Thymus (tissue), 14 donors: ENCODE measurements at places on chromosomes 2 and 18. TPM values are rescaled to one million over a fixed set of nuclear protein-coding genes. Genes with fewer than 3 reads are reported as not detected.

The CXCR1 gene
- total RNA-seq = 0.24 TPM

DNA sequence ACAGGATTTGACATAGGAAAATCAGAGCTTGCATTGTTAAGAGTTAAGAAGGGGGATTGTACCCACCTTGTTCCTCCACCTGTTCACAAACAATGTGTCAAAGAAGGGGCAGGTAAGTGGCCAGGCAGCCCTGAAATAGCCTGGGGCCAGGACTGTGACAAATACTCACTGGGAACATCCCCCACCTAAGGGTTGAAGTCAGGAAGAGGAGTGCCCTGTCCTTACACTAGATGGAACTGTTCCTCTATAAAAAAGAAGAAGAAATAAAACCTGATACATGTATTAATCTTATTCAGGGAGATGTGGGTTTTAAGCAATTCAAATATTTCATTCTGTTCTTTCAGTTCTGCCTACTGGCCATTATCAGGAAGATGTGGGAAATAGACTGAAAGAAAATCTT, 41.9 kb downstream of the TACR1 start:
- DNase-seq = no peak

DNA sequence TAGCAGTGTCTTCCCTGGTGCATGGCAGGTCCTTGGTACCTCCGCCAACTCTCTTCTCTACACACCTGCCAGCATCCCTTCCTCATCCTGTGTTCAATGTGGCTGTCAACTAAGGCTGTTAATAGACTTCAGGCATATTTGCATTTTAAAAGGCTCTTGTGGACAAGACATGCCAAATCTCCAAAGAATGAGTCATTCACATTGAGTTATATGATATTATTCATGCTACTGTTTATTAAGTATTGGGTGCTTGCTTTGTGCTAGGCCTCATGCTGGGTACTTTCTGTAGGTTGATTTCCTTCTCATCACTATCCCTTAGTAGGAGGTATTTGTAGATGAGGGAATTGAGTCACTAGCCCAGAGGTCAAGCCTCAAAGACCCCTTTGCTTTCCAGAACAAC, 5.2 kb downstream of the MYO1B start:
- DNase-seq = no peak

DNA sequence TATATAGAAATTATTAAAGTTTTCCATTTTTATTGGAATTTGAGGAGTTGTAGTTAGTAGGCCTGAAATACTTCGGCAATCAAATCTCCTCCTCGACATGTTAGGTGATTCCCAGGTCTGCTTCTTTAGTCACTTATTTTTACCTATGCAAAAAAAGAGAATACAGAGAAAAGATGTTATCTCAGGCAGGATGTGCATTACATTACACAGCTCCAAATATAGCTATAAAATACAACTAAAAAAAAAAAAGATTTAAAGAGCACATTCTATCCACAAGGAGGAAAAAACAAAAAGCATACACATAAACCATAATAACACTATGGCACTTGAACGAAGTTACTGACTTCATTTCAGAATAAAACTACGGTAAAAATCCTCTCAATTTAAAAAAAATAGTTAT, 8.1 kb downstream of the STK17B start:
- DNase-seq = no peak

GRCh38 chr2:56713161-56713676, 529.4 kb downstream of the CCDC85A start:
- DNase-seq = no peak

DNA sequence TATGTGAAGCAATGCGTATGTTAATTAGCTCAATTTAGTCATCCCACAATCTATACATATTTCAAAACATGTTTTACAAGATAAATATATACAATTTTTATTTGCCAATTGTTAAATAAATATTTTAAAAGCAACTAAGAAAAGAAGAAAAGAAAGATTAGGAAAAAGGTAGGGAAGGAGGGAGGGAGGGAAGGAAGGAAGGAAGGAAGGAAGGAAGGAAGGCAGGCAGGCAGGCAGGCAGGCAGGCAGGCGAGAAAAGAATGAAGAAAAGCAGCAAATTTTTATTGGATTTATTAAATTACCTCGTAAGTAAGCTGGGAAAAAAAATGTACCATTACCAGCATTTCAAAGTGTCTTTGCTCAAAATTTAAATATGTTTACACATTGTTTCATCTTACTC, 30.5 kb downstream of the NOL4 start:
- DNase-seq = no peak
